ENCODE measurements at places on chromosomes 3 and 15.
A peak's percentile ranks its signal among the peaks of the same experiment; 100 is the strongest.

DNA sequence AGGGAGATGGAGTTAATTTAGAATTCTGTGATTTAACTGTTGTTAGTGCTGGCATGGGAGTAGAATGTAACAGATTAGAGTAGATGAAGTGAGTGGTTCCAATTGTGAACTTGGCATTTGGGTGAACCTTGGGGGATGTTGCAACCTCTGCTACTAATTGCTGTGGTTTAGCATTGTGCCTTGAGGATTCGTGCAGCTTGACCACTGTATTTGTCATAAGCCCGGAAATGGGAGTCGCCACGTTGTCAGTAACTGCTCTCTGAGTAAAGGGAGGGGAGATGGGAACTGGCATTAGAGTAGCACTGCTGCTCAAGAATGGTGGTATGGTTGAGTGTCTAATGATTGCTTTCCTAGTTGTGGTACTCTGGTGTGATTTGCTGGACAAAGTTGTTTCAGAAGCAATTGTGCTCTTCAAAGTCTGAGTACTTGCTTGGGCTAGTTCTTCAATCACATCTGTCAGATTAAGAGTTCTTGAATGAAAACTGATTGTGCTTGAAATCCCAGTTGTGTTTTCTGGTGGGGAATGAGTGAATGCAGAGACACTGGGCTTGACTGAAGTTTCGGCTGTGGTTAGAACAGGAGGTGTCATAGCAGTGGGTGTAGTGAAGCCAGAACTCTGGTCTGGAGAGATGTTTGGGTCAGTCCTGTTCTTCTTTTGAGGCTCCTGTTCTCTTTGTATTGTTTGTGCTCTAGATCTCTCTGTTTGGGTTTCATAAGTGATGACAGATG, 15.4 kb downstream of the IGSF10 start:
- peak; percentile 66 for DNase-seq

GRCh38 chr3:194484614-194485013, 2.2 kb downstream of the ATP13A3 start:
- DNase-seq = no peak

- peak; percentile 77 for DNase-seq
Measured at GRCh38 chr3:185677146-185677829, 91.2 kb downstream of the SENP2 start.

DNA sequence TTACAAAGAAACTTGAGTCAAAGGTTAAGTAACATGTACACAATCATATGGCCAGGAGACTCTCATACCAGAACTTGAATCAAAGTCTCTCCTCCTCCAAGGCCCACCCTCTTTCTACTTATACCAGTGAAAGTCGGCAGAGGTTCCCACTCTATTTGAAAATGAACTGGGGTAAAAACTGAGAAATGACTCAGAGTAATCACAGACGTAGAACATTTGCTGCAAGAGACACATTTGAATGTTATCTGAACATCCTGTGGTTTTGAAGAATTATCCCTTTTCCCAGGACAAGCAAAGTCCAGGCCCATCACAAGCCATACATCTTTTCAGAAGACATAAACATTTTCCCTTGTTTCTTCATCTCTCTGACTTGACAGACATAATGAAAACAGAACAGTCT, 55.8 kb downstream of the SHOX2 start:
- no peak for DNase-seq

DNA sequence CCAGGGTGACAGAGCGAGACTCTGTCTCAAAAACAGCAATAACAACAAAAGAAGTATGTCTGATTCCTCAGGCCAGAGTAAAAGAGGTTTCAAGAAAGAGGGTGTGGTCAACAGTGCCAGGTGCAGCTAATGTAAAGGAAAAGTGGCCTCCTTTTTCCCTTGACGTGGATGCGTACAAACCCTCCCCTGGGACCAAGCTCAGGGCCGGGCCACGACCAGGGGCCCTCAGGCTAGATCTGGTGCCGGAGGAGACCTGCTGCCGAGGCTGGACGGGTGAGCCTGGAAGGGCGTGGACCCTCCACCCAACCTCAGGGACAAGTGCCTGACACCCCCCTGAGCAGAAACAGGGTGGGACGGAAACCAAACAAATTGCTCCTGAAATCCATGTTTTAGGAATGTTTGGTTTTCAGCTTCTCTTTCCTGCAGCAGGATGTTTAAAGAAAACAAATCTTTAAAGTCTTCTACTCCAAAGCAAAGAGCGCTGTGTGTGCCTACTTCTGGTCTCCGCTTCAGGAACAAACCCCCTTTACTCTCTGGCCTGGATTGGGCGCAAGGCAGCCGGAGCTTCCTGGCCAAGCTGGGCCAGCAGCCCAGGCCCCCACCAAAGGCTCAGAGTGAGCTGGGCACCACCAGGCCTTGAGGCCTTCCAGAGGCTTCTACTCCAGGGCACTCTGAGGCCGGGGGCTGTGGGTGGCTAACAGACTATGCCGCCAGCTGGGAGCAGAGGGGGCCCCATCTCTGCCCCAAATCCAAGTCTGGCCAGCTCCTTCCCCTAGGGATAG, 21.4 kb downstream of the ZDHHC19 start:
- DNase-seq = no peak

DNA sequence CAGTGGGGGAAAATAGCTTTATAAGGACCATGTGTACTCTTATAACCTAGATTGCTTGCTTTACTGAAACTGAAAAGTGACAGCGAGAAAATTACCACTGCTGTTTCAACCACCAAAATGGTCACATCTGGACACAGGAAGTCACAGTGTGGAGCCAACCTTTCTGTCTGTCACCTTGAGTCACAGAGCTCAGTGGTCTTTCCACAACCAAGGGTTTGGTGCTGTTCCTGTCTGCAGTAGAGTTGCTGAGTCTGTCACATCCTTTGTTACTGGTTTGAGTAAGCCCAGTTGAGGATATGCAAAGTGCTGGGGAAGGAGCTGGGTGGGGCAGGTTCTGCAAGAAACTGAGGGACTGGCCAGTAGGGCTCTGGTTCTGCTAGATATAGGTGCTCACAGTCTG, 139.1 kb upstream of the EIF1B start:
- DNase-seq = no peak

DNA sequence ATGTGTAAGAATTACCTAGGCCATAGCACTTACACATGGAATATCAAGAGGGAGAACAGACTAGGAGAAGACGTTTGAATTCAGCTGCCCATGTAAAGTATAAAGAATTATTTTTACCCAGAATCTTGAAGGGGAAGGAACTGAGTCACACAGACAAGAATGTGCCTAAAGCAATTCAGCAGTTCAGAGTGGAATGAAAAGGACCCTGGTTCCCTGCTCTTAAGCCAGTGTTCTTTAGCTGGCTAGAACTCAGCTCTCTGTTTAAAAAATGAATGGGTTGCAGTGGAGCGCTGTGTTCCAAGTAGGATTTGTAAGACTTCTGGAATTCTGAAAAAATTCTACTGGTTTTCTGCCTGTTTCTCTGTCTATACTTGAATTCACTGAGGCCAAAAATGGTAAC, 440.2 kb downstream of the LPP start:
- DNase-seq = peak; percentile 48

Data from suppressor macrophage treated with lipopolysaccharide for 1 hour (primary cell).